ENCODE measurements at places on chromosomes 2 and 18.

GRCh38 chr2:120819720-120820210, 84.1 kb downstream of the GLI2 start:
- no peak for DNase-seq

- peak; percentile 34 for DNase-seq
Observed at GRCh38 chr18:67199993-67200617, 316.4 kb downstream of the DSEL start.

DNA sequence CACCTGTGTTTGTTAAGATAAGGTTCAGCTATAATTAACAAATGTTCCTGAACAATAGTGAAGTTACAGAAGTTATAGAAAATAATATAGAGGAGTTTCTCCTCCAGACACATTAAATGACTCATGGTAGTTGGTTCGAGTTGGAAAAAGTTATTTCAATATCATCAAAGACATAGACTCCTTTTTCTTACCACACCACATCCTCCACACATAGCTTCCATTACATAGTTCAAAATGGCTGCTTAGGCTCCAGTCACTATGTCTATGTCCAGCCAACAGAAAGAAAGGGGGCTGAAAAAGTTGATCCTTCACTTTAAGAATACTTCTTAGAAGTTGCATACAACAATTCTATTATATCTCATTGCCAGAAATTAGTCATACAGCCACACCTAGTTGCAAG, 50.7 kb downstream of the DYNAP start:
- DNase-seq: no peak

DNA sequence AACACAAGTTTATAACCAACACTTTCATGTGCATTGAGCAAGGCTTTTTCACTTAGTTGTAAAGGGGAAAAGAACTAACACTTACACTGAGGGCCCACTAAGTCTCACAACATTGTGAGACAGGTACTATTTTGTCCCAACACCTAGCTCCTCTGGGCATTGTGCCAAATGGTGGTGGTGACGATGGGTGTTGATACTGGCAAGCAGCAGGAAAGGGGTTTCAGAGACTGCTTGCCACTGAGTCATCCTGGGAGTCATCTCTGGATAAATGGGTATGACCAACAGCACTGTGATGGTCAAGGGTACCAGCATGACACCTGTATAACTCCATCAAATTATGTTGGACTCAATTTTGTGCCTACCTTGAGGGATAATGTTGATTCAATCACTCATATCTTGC, 138.8 kb upstream of the ITGA6 start:
- DNase-seq: no peak

DNA sequence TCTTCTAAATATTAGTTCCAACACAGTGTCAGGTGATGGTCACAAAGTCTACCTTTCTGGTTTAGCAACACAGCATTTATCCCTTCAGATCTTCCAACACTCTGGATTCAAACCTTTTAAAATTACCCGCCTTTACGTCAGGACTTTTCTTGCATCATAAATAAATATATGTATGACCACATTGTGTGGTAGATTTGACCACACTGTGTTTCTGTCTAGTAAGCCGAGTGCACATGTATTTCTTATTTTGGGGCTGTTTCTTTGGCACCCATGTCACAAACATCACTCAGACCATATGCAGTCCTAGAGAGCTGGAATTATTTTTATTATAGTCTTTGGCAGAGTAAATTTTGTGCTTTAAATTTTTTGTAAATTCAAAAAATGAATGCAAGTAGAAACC, 172.1 kb downstream of the ANKRD44 start:
- DNase-seq: no peak

DNA sequence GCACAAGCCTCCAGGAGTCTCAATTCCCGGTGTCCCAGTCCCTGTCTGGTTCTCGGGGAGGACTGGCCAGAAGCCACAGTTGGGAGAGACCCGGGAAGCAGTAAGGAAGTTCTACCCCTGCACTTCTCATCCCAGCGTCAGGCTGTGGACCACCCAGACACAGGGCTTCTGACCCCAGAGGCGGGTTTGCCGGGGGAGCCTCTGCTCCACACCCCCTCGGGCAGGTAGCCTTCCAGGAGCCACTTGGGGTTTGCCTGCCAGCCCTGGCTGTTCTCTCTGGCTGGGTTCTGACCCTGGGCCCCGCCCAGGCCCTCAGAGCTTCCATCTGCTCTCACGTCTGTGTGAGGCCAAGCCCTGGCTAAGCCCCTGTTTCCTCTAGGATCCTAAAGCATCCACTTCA, 94.4 kb upstream of the GPC1 start:
- DNase-seq: no peak

- DNase-seq: no peak
Observed at GRCh38 chr2:2580341-2580740, 249.3 kb upstream of the MYT1L start.

DNA sequence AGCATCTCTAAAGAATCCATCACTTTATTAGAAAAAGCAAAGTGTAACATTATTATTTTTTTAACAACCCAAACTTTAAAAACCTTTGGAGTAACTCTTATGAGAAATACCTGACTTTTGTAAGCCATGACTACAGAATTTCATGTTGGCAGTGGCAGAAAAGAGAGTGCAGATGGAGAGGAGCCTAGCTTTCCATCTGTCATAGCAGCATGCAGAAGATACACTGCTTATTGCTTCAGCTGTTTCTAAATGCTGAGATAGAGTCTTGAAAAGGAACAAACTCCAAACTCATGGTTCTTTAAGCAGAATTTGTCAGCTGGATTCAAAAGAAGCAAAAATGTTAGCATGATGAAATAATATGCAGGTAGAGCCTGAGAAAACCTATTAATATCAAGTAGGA, 1130.3 kb downstream of the DPP10 start:
- DNase-seq: no peak

DNA sequence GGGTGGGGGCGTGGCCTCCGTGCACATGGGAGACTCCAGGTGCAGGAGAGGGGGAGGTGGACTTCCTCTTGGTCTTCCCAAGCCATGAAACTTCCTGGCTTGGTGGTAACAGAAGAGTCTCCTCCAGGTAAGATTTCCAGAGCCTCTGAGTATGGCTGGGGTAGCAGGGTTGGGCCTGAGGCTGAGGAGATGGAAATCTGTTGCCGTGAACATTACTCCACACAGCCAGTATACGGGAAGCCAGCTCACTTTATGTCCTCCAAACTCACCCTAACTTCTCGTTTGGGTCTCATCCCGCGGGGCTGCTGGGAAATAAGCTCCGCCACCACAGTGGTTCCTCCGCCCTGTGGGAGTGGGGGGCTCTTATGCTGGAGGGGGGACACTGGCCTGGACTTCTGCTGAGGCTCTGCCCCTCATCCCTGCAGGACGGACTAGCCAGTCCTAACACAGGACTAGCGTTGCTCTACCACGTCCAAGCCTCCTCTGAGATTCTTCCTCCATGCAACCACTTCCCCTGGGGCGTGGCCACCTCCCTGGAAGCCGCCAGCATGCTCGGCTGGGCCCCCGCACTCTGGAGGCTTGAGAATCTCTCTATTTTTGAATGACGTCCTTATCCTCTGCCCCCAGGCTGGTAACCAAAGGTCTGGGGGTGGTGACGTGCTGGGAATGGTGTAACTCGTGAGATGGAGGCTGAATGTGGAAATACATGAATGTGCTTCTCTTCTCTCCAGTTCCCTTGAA, 777 bp upstream of the RAB17 start:
- DNase-seq: no peak
